ENCODE measurements at places on chromosomes 5 and 9.

DNA sequence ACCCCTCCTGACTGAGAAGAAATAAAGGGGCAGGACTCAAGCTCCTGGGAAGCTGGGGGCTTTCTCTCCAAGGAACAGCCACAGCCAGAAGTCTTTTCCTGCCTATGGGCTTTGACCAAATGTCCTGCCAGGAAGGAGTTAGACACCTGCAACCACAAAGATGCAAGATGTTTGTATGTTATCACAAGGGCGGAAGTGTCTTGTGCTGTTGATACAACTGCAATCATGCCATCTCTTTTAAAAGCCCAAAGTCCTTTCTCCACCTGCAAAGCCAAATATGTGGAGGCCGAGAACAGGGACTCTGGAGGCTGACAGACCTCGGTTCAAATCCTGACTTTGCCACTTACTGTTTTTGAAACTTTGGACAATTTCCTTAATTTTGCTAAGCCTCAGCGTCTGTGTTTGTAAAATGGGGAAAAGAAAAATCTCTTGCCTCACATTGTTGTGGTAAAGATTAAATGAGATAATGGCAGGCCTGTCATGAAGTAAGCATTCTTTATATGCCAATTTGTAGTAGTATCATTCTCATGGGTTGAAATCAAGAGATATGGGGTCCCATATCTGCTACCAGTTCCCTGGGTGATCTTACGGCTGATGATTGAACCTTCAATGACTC, 17.0 kb downstream of the HRH2 start:
- DNase-seq: no peak

DNA sequence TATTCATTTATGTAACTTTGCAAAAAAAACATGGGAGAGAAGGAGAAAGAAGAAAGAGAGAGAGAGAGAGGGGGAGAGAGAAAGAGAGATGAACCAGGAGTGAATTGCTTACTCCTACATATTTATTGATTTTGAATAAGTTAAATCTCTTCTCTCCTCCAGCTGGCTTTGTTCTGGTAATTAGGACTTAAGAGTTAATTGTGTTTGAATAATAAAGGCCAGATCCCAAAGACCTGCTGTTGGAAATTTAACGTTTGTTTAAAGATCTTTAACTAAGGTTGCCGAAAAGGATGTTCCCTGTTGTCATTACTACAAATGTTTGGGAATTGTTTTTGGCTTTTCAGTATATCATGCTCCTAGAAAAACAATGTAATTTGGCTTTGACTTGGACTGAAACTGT, 473.0 kb downstream of the TUSC1 start:
- DNase-seq: no peak

- no peak for DNase-seq
Measured at GRCh38 chr5:142808878-142809598, 38.9 kb downstream of the ARHGAP26 start.

- DNase-seq: no peak
Measured at GRCh38 chr5:91408710-91409109, 25.6 kb upstream of the ARRDC3 start.

- no peak for DNase-seq
Measured at GRCh38 chr9:131422241-131422792, 28.4 kb downstream of the PRRC2B start.

DNA sequence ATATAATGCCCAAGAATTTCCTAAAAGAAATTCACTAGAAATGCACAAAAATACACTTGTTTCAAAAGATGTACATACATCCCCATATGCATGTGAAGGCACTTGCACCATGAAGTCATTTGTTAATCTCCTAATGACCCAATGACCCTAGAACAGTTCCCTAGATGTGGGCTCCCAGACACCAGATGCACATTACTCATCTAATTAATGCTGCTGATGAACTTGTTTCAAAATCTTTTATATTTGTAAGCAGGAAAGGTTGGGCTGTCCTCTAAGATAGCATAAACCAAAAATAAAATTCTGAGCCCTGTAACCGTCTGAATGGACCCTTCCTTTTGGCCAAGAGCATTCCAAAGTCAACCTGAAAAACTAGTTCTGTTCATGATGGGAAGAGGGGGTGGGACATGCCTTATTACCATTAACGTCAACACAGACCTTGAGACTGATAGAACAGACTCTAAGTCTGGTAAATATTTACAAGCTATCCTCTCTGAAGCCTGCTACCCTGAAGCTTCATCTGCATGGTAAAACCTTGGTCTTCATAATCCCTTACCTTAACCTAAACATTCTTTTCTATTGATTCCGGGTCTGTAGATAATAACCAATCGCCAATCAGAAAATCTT, 91.0 kb upstream of the DAPK1 start:
- DNase-seq: no peak

DNA sequence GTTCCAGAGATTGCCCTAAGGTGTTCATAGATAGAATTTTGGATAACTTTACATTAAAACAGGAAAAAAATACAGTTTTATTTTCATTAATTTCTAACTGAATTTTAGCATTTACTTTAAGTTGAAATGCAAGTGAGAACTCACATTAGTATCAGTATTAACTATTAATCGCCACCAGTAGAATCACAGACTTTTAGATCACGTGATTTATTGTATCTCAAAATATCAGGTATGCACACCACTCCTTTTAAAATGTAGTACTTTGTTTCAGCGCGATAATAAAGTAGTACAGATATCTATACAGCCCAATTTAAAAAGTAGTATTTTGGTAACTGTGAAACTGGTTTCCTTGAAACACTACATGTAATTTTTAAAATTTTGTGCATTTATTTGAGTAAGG, 978.7 kb downstream of the DNAH5 start:
- no peak for DNase-seq

GRCh38 chr5:83777856-83778255, 57.2 kb upstream of the HAPLN1 start:
- no peak for DNase-seq

- DNase-seq: no peak
Measured at GRCh38 chr5:73213566-73213998, 40.6 kb downstream of the TMEM174 start.

DNA sequence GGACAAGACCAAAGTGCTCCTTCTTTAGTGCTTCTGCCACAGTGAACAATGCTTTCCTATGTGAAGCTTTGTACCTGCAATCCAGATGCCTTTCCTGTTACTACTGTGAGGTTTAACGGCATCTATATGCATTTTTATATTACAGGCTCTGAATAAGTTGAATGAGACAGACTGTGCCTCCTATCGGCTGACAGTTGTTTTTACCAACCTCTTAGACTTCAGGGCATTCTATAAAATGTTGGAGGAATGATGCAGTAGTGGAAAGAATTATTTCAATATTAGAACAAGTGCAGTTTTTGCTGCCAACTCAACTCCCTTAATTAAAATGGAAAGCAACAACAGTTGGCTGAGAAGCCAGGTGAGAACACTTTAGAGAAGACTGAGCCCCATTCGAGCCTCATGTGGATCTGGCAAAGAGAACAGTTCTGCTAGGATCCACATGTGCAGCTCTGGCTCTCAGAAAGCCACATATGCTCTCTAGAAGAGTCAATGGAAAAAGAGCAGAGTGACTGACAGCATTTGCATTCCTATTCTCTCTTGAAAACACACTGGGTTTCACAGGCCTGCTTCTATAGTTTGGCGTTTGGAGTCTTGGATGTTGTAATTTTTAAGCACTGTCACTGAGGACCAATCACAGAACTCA, 147.5 kb downstream of the LURAP1L start:
- no peak for DNase-seq

GRCh38 chr5:178349075-178349511, 116.5 kb upstream of the PHYKPL start:
- no peak for DNase-seq

DNA sequence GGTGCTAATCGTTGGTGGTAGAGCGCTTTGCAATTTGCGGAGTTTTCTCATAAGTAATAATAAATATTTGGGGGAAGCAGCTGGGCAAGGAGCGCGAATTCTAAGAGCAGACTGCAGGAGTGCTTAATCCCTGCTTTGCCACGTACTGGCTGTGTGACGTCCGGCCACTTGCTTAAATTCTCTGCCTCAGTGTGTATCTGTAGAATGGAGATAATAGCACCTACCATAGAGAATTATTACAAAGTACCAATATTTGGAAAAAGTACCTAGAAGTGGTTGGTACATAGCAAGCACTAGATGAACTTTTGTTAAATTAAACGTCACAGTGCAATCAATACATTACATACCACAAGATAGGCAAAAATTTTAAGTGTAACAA, 598 bp upstream of the TMED7 start:
- DNase-seq: no peak

DNA sequence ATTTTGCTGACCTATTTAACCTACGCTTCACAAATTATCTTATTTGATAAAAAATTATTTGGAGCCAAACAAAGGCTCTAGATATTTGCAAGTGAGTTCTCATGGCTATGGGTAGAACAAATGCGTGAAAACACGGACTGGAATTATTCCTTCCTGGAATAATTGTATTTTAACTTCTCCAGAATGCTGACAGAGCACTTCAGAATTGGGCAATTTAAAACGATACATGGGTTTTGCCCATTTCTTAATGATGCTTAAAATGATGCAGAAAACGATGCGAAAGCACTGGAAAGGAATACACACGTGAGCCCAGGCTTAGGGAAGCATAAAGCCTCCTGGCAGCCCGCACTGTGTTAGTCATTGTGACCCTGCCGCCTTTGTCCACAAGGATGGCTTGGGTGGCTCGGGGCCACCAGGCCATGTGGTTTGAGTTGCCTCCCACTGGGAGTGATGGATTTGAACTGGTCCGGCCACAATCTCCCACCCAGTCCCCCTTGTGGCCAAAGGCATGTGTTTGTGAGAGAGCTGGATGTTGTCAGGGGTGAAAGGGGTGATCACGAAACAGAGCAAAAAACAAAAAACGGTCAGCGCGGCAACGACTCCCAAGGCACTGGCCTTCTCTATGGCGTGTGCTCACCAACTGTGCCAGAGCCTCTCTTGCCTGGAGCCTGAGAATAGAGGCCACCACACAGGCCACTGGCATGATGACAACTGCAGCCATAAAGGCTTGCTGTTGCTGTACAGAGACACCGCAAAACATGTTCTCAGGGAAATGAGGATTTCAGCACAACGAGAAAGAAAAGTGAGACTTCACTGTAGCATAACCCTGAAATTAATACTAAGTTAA, 234.2 kb upstream of the ADAMTS16 start:
- no peak for DNase-seq

GRCh38 chr9:121685795-121686377, 34.5 kb downstream of the DAB2IP start:
- DNase-seq: no peak

DNA sequence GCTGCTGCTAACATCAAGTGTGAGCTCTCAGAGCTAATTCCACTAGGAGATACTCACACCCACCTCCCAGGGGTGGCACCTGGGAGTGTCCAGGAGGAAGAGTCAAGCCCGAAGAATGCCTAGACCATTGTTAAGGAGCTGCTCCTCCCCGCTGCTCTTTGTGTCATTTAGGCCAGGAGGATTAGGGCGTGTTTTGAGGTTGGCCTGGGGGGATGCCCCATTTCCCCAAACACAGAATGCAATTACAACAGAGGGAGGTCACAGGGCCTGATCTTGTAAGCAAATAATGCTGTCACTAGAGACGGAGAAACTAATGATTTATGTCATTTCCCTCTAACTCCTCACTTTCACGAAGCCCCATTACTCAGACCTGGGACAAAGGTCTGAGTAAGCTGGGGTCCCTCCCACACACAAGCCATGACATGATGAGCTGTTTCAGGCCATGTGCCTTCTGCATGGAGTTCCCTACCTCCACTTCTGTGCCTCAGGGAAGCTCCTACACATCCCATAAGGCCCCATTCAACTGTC, 312.5 kb downstream of the ACTL7B start:
- no peak for DNase-seq

- DNase-seq: no peak
Measured at GRCh38 chr9:112299514-112299913, 33.9 kb downstream of the PTBP3 start.

DNA sequence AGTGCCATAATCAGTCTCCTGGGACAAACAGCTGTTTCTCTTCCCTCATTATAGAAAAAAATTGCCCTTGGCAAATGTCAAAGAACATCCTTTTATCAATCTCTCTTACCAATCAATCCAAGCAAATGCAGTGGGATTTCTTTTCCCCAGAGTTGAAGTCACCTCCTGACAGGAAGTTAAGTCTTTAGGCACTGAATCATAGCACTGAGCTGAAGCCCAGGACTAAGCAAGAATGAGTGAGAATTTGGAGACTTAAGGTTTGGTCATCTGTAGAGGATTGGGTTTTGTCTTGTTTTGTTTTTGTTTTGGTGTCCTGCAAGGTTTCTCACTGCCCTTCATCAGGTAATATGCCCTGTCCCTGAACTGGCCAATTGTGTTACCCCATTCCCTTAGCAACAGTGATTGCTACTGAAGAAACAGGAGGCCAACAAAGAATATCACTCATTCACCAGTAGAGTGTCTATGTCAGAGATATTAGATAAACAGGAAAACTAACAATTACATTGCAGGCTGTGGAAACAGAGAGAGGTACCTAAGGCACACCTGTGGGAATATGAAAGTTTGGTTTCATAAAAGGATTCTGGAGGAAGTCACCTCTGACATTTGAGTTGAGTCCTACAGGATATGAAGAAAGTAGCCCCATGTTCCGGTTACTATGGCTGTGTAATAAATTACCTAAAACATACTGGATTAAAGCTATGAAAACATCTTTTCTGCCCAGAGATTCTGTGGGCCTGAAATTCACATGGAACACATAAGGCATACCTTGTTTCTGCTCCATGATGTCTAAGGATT, 4.5 kb upstream of the FXN start:
- DNase-seq: no peak
